SK-MEL-5 (cell line): ENCODE measurements at places on chromosomes 5 and 9. TPM values are rescaled to one million over a fixed set of nuclear protein-coding genes. Genes with fewer than 3 reads are reported as not detected.

Gene SLC36A2
- not detected in 2 replicates for total RNA-seq

Gene C9orf152
- not detected in 2 replicates for total RNA-seq

Gene SEMA6A
- 37.6 and 39.0 TPM in 2 replicates for total RNA-seq

Gene FPGS
- 41.4 and 45.2 TPM in 2 replicates for total RNA-seq

Gene MLANA
- total RNA-seq = 3,042 and 3,120 TPM in 2 replicates

Gene NIM1K
- 0.19 and 0.61 TPM in 2 replicates for total RNA-seq

Gene AIF1L
- total RNA-seq = 32.6 and 32.7 TPM in 2 replicates

Gene KYAT1
- 7.4 and 7.5 TPM in 2 replicates for total RNA-seq

DNA sequence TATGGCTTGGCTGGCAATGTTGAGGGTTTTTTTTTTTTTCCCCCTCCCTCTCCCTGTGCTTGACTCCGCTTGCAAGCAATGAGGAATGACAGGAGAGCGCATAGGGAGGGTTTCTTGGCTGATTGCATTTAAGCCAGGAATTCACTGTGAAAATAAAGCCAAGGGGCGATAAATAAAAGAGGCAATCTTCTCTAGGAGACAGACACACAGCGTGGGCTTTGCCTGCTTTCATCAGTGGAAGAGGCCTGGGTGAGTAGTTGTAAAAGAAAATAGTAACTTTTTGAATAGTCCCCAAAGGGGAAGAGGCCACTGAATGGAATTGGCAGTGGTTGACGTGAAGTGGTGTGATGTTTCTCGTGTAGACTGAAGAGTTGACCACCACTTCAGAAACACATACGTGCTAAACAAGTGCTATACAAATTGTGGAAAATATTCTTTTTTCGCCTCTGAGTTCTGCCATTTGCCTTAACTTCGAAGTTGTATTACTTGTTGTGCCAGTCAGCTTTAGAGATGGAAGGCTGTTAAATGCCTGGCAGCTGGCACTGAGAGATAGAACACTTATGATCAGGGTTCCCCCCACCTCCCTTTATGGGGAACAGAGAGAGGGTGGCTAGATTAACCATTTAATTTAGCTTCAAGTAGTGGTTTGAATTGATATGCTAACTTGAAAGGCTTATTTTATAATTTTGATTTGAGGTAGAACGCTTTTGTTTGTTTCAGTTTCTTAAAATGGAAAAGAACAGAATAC is 3.0 kb downstream of the ZSWIM6 start:
- DNase-seq = no peak

- peak; percentile 45 for DNase-seq
Measured at GRCh38 chr5:172002310-172002709, 4.1 kb downstream of the FBXW11 start.

DNA sequence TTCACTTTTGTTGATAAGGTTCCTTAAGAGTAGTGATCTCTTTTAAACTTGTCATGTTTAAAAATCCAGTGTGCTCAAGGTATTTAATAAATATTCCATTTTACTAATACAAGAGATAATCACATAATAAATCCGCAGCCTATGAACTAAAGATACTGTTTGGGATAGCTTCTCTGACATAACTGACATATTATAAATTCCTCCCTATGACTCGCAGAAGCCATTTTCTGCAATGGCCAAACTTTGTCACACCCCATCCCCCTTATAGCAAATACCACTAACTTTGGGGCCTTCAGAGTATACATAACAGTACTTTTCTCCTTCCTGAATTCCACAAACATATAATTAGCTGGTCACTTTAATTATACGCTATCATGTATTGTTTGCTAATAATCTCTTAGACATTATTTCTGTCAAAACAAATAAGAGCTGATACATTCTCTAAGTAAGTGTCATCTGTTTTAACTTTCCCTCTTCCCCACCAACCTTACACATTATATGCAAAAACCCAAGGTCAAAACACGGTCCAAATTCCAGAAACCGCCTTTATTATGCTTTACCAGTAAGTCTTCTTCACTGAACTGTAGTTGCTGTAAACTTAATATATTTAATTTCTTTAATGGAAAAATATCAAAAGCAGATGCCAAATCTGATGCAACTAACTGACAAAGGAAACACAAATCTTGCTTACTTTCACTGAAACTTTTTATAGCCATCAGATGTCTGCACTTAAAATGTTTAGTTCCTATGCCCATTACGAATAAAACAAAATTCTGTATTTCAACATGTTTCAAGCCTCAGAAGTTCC is 971 bp downstream of the TMEM267 start:
- DNase-seq = peak; percentile 31

- DNase-seq = no peak
Measured at GRCh38 chr5:44664711-44665100, 144.0 kb upstream of the MRPS30 start.

- peak; percentile 54 for DNase-seq
Measured at GRCh38 chr5:144142139-144142823, 28.2 kb downstream of the YIPF5 start.

DNA sequence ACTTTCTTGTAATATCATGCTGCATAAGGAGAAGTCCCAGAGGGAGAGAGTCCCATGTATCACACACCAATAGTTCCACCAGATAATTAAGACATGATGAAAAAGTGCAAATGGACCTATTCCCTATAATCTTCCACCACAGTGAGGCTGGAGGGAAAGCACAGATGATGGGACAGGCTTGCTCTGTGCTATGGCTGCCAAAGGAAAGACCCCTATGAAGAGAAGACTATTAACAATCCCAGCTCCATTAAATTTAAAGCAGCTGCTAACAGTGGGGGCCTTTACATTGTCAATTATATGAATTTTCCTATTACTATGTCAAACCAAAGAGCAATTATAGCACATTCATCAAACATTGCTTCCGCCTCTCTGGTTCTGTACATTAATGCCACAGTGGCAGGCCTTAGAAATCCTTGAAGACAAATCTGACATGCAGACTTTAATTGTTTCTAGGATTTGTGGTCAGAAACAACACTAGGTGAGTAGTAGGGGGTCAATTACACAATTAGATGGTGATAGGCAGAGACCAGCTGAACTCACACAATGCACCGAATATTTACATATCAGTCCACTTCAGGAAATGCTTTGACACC is 551.3 kb downstream of the TLE1 start:
- no peak for DNase-seq

DNA sequence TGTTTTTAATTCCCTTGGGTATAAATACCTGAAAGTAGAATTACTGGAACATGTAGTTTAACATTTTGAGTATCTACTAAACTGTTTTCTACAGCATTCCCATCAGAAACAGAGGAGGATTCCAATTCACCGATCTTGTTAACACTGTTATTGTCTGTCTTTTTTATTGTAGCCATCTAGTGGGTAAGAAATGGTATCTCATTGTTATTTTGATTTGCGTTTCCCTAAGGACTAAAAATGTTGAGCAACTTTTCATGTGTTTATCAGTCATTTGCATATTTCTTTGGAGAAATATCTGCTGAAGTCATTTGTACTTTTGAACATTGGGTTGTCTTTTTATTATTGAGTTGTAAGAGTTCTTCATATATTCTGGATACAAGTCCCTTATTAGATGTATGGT is 135.2 kb upstream of the NFIL3 start:
- no peak for DNase-seq

GRCh38 chr5:150298701-150299451 is 3.8 kb downstream of the ARSI start:
- peak; percentile 22 for DNase-seq

GRCh38 chr5:177545487-177546257 is 8.7 kb downstream of the FAM193B start:
- peak; percentile 81 for DNase-seq

DNA sequence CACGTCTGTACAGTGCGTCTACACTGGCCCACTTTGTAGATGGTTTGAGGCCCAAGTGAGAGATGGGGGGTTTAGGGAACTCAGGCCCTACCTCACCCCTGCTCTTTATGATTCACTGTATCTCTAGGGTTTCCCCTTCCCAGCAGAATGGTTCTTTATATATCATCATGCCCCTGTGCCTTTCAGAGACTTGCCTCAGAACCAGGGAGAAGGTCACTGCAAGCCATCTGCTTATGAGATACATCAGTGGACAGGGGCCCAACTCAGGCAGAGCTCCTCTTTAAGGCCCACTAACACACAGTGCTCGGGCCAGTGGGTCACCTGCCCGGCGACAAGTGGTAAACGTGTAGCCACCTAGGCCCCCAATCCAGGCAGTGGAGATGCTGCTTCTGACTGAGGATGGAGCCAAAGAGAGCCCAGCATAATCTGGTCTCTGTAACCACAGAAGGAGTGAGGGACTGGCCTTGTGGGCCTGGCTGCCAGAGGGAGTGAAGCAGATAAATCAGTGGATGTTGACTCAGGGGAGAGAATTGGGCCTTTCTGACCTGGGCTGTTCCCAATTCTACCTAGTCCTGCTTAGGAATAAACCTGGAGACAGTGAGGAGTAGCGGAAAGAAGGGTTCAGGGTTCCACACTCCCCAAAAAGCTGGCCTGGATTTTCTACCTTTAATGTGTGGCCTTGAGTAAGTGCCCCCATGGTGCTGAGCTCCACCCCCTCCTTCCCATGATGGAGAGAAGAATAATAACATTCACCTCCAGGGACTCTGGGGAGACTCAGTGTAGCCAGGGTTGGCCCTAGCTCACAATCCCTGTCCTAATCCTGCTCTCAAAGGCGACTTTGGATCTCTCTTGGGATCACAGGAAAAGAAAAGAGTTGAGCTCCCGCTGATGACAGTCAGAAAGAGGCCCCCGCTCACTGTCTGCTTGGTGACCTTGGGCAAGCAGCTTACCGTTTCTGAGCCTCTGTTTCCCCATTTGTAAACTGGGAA is 2.8 kb upstream of the DUSP1 start:
- no peak for DNase-seq

- no peak for DNase-seq
Measured at GRCh38 chr9:106745876-106746275, 117.1 kb upstream of the ZNF462 start.
